ENCODE measurements at places on chromosomes 7 and 10.

DNA sequence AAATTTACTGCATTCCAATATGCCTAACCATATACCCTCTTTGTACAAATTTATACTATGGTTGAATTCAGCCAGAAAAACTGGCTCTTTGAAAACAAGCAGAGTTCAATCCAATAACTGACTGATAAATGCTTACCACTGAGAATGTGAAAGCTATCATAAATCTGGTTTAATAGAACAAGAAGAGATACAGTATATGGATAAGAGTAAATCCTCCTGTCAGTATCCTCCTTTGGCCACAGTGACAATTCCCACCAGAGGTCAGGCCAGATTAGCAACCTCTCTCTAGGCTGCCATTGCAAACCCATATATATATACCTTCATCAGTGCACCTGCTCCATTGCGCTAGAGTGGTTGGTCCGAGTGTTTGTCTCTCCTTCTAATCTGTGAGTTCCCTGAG, 647.2 kb downstream of the GRM8 start:
- no peak for DNase-seq

DNA sequence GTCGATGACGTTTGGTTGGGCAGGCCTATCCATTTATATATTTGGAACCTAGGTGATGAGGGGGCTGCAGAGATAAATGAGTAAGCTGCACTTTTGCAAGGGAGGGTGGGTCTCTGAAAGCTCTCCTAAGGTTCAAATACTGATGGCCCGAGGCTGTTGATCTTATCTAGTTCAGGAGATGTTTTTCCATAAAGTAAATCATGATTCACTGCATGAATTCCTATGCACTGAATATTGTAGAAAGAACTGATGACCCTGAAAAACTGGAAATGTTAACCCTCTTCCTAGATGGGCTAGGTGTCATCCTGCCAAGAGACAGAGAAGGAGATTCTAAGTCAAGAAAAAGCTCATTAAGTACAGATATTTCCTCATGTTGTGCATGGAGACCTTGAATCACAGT, 459.9 kb downstream of the PLXNA4 start:
- no peak for DNase-seq

GRCh38 chr7:36838616-36839225, 114.4 kb upstream of the AOAH start:
- no peak for DNase-seq

GRCh38 chr10:115163129-115163528, 70.0 kb downstream of the ATRNL1 start:
- DNase-seq: no peak

DNA sequence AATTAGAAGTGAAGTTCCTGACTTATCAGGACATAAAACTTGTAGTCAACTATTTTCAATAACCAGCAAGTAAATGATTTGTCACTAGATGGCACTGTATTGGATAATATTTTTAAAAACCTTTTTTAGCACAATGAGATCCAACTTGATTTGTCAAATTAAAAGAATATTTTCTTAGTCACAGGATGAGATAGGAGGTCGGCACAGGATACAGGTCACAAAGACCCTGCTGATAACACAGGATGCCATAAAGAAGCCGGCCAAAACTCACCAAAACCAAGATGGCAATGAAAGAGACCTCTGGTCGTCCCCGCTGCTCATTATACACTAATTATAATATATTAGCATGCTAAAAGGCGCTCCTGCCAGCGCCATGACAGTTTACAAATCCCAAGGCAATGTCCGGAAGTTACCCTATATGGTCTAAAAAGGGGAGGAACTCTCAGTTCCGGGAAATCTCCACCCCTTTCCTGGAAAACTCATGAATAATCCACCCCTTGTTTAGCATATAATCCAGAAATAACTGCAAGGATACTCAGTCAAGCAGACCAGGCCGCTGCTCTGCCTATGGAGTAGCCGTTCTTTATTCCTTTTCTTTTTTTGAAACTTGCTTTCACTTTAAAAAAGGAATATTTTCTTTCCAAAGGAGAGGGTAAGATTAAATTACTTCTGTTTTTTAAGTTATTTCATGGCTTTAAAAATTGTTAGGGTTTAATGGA, 255.7 kb upstream of the MKLN1 start:
- DNase-seq: no peak

DNA sequence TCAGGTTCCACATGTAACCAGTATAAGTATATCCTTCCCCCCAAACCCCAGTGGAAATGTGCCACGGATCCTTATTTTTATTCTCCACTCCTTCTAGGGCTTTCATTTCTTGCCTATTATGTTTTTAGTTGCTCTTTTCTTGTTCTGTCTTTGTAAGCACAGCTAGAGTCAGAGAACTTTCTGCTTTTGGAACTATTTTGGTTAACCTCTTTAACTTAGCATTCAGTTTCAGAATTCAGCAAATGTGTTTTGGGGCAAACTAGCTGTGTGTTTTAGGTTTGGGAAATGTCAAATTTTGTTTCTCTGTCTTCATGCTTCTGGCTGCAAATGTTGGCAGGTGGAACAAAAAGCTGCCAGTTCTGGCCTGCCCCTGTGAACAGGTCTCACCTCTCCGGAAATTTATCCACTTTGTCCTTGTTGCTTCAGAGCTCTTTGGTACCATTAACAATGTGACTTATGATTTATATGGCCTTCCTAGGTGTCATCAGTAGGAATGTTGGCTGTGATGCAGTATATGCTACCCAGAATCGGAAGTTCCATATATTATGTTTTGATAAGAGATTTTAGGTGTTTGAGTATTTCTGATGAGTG, 156.1 kb downstream of the ADK start:
- DNase-seq: no peak

DNA sequence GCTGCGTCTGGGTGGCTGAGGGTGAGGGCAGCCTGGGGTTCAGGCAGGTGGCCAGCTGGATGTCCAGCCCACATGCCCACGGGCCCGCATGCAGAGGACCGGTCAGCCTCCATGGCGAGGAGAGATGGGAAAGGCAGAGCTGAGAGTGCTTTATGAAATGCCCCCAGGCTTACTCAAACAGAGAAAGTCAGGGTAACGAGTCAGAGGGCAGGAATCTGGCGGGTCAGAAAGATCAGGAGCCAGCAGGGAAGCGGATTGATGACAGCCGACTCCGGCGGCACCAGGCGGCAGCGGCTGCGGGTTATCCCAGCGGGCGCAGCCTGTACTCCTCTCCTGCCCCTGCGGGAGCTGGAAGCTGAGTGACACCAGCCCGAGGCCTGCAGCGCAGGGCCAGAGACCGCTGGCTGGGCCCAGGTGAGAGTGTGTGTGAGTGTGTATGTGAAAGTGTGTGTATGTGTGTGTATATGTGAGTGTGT, 13.4 kb downstream of the SLC13A4 start:
- DNase-seq: no peak

DNA sequence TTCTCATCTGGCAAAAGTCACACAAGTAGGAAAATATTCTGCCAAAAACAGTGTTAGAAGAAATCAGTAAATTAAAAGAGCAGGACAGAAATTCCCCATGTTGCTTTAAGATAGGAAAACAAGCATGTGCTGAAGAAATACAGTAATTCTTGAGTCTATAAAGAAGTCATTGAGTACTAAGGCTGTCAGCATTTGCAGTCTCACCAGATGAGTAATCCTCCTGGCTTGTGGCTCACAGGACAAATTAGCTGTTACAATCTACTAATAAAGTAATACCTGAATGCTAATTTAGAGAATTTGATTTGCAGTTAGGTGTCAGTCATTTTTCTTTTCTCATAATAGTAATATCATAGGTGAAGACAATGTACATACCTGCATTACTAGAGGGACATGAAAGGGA, 1158.9 kb upstream of the CELF2 start:
- DNase-seq: no peak

- DNase-seq: no peak
Measured at GRCh38 chr10:74827045-74827441, 643 bp downstream of the KAT6B start.

DNA sequence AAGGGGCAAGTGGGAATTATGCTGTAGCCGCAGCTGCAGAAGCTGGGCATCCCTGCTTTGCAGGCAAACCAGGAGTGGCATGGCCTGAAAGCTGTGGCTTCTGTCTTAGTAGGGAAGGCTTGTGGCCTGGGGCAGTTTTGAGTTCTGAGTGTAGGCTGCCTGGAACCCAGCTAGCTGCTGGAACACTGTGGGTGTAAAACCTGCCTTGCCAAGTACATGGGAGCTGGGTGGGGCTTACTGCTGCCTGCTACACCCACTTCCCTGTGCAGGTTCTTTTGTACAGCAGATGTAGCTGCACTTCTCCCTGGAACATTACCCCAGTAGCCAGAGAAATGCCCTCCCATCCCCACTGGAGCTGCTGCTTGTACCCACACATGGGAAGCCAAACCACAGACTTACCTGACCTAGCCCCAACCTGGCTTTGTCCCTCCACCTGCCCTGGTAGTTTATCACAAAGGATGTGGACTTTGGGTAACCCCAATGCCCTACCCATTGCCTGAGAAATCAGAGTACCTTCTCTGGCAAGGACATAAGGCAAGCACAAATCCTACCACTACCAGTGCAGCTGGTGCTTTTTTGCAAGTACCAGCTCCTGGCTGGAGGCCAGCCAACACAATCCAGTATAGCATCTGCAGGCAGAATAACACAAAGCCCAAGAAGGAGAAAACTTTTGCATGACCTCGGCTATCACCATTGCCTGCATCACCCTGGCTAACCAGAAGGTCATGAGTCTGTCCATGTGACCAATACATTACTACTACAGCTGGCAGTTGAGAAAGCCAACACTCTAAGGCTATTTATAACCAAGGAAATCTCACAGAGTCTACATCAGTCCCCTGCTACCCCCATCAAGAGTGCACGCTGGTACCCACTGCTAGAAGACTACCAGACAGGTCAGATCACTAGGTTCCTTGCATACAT, 26.5 kb upstream of the PPP1R3A start:
- DNase-seq: no peak

GRCh38 chr10:19815731-19816410, 361 bp upstream of the PLXDC2 start:
- DNase-seq: peak; percentile 25

- DNase-seq: no peak
Measured at GRCh38 chr10:47325303-47326291, 3.3 kb downstream of the GDF2 start.

- DNase-seq: no peak
Measured at GRCh38 chr7:120554960-120555571, 282.1 kb downstream of the KCND2 start.

DNA sequence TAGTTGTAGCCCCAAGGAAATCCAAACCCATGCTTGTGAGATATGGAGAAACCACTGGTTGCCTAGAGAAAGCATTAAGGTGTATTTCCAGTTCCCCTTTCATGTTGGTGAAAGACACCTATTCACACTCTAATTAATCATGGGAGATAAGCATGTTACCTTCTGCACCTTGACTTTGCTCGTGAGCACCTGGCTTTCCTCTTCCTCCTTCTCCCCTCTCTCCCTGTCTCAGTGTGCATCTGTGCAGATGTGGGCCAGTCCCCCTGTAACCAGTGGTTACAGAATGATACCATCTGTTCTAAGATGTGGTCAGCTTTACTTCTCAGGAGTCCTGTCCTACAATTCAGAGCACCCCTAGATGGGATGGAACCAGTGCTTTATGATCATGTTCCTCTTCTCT, 160.6 kb downstream of the LCOR start:
- no peak for DNase-seq

DNA sequence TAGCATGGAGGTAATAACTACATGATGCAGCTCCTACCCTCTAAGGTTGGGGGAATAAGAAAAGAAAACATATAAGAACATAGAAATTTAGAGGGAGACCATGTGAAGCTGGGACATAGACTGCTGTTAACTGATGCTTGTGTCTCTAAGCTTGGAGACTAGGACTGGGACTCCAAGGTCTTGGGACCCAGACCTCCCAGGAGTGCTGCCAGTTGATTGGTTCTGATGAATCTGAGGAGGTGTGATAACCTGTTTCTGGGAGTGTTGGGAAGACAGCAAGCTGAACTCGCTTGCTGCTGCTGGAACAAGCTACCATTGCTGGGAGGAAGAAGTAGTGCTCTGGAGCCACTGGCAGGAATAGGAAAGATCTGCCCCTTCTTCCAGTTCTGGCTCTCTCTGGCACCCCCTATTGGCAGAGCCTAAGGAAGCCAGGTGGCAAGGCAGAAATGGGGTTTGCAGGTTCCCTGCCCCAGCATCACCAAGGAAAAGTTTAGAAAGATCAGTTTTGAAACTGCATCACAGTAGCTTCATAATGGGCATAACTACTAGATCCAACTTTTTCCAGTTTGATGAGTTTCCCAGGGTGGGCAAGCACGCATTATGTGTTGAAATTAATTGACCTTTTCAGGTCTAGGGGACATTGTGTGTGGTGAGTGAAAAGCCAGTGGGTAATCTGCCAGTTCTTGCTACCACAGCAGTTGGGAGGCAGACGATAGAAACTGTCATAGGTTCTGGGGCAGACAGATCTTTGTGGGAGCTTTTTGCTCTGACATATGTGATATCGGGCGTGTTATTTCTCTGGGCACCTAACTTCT, 140.7 kb downstream of the SND1 start:
- no peak for DNase-seq

DNA sequence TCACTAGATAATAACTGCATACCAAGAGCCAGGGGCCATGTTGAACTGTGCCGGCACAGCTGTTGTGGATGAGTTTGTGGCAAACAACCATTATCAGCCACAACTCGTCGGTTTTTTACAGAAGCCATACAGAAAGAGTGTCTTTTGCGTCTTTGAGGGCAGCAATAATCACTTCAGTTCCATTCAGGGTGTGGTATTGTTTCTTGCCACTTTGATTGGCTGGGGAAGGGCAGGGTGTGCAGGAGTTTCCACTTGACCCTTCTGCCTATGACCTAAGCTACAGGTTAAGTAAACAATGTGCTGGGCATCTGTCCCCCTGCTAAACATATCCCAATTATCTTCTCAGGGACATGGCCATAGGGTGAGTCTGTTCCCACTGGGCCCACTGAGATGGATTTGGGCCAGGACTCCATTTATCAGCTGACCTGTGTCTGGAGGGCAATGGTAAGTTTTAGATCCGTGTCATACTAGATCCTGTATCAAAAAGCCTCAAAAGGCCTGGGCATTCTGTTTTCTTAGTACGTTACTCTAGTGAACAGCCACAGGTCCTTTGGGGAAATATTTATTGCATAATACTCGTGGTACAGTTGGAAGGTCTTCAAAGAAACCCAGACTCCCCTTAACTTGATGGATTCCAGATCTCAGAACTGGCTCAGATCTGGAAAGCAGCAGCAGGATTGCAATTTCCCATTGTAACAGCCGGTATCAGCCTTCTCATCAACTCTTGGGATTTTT, 15.9 kb downstream of the ZNF3 start:
- DNase-seq: no peak

- DNase-seq: no peak
Measured at GRCh38 chr7:22074897-22075296, 129.2 kb upstream of the CDCA7L start.

Data from frontal cortex (tissue), 4 donors.